ENCODE measurements at places on chromosomes 2 and 18.
A peak's percentile ranks its signal among the peaks of the same experiment; 100 is the strongest.

DNA sequence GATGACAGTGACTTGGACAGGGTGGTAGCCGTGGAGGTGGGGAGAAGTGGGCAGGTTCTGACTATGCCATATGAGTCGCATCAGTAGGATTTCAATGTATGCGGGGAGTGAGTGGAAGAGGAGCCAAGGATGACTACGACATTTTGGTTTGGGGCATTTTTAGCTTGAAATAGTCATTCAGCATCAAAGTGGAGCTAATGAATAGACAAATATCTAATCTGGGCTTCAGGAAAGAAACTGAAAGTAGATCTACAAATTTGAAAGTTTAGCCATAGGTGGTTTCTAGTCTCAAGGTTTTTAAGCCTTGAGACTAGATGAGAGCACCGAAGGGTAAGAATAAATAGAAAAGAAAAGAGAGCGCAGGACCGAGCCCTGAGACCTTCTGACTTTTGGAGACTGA lies 58.3 kb downstream of the FEZ2 start:
- DNase-seq: no peak

DNA sequence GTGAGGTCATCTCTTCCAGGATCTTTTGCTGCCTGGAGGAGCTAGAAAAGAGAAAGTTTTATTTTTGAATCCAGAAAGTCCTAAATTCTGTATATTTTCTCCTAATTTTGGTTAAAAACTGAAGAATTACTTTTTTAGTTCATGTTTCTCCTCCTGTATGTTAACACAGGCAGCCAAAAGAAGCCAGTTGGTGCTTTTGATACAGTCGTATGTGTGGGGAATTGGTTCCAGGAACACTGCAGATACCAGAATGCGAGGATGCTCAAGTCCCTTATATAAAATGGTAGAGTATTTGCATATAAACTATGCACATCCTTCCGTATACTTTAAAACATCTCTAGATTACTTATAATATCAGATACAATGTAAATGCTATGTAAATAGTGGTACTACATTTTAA lies 22.6 kb upstream of the ADAM23 start:
- DNase-seq: no peak

DNA sequence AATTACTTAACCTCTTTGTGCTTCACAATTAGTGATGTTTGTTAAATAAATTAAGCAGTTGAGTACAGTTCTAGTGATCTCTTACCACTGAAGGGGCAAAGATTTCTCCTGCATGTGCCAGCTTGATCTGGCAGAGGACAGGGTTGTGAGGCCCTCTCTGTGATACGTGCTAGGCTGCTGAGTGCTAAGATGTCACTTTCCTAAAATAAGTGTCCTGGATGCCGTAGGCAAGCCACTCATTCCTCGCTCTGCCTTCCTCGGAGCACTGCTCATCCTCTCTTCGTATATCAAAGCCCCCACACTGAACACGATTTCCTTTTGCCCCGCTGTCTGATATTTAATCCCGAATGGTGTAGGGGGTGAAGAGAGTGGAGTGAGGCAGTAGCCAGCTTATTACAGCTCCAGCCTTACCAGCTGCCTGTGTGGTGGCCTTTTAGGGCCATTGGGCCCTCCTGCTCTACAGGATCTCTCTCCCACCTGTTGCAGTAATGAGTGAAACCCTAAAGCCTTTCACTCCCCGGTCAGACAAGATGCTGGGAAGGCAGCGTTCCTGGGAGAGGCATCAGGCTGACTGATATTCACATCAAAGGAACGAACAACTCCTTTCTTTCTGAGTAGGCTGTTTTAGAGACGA lies 40.5 kb downstream of the PTPRM start:
- DNase-seq: no peak

GRCh38 chr2:70328921-70329561 lies 27.2 kb upstream of the FAM136A start:
- peak; percentile 87 for DNase-seq

GRCh38 chr2:109226128-109226527 lies 97.1 kb downstream of the SH3RF3 start:
- DNase-seq: no peak

DNA sequence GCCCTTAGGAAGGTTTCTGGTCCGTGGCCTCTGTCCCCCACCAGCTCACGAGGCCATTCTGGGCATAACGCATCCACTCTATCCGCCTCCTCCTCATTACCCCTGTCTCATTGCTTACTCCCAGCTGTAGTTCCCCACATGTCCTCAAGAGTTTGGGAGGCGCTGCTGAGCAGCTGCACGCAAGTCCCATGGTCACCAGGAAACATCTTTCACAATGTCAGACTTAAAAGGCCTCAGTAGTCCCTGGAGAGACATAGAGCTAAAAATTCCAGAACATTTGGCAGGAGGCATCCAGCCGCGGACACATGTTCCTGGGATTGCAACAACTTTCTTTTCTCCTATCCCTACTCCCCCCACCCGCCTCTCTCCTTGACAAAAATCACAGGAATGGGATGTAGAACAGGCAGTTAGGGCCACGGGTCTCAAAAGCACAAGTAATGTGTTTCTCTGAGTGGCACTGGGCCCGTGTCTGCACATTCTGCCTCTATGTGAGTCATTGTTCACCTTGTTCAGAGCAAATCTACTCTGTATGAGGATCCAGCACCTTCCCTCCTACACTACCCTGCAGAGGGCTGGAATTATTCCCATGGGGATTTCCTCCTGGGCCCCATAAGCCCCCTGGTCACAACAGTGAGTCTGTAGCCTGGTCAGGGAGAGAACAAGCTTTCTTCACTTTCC lies 8.1 kb downstream of the LBH start:
- peak; percentile 79 for DNase-seq

DNA sequence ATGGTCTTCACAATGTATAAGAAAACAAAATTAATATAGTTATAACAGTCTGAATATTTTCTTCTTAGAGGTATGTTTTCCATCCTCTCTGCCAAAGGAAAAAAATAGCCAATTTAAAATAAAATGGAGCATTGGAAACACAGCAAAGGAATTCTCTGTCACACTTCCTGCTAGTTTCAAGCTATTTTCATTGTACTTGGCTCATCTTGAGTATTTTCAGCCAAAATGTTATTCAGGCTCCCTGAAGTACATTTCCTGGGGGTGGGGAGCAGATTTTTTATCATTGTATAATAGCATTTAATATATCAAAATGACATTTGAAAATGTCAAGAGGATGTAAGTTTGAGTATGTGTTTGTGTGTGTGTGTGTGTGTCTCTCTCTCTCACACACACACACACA lies 463.6 kb upstream of the REG3G start:
- no peak for DNase-seq

- DNase-seq: no peak
Observed at GRCh38 chr18:59779979-59780378, 82.8 kb upstream of the CCBE1 start.

DNA sequence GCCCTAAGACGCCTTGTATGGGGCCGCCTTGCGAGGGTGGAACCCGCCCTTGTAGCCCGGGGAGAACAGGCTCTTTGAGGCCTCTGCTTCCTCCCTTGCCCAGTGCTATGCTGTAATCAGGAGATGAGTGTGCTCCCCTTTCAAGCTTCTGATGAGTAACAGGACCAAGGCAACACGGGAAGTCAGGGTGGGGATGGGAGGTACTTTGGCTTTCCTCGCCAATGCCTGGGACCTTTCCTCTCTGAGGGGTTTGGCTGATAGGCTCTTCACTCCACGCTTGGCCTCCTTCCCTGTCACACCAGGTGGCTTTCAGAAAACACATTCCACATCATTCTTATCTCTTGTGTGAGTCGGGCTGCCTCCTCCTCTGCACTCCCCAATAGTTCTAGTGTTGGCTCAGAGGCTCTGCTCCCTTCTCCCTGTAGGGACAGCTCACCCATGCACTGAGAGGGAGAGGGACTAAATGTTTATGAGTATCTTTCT lies 223.7 kb upstream of the TRIB2 start:
- no peak for DNase-seq

DNA sequence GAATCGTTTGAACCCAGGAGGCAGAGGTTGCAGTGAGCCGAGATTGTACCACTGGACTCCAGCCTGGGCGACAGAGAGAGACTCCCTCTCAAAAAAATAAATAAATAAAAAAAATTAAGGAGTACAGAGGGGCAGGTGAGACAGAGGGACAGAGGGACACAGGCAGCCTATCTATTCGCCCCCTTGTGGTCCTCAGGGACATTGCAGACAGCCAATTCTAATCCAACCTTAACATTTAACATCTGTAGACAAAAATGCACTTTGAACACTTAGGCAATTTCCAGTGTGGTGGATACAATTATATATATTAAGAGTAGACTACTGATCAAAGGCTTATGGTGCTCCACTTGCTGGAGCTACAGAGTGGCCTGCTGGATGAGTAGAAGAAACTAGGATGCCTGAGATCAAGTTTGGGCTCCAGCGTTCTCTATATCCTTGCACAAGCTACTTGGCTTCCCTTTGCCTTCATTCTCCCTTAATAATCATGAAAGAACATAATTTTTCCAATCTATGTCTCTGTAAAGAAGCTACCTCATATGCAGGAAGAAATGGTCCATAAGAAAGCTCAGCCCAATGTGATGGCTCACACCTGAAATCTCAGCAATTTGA lies 8.2 kb upstream of the SMARCAL1 start:
- DNase-seq: peak; percentile 36

DNA sequence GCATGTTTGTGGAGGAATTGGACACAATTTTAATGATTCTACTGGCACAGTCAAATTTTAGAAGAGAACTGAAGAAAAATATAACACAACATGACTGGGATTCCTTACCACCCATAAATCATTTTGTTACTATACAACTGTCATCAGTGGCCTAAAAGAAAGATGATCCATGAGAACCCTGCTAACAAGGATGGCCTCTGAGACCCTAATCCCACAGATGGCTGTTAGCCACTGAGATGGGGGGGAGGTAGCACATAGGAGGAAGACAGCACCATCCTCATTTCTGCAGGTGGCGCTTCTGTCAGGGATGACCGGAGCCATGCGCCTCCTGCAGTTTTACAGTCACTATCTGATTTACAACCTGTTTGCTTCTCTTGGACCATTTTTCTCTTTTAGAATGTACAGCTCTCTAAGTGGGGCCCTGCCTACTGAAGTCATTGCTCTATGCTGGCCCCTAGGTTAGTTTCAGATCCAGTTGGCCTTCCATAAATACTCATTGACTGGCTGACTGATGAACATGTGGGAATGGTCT lies 279.8 kb downstream of the NAPG start:
- DNase-seq: no peak

DNA sequence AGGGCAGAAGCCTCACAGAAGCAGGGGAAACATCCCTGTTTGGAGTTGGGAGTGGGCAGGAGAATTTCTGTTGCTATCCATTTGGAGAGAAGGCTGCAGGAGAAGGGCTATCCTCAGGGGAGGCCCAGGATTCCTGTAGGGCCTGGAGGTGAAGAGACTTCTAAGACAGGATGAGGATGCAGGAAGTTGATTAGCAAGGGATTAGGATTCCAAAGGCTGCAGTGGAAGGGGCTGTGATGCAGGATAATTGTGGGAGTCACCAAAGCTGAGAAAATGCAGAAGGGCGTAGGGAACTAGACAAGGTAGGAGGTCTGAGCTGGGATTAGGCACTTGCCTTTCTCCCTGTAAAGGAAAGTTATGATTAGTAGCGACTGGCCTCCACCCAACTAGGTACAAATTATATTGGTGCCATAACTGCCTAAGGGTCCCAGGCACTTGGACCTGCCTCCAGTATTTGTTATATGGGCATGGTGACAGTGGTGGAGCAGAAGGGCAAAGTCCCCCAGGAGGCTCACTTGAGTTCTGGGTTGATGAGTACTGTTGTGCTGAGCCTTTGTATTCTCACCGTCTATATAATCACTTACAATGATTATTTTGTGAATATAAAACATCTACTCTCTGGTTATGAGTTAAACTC lies 96.4 kb upstream of the MSTN start:
- peak; percentile 62 for DNase-seq

DNA sequence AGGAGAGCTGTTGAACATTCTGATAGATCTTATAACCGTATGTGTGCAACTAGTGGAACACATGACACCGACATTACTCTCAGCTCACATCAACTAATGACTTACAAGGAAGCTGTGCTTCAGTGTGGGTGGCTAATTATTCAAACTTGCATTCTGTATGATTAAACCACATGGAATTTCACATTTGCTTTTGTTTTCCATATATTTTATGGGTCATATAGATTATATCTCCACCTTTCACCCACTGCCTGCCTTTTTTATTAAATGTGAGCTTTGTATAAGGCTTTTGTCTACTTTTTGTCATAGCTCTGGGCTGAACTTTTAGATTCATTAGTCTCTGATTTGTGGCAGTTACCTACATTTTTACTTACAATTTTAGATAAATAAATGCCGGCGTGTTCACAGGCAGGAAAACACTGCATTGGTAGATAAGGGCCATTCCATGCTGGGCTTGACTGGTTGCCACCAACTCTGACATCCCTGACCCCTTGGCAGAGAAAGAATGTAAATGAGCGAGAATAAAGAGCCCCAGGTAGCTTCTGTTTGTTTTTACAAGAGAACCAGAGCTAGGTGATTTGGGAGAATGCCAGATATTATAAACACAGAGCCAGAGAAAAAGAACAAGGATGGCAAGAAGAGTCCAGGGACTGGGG lies 35.7 kb downstream of the LYPD6 start:
- no peak for DNase-seq

GRCh38 chr2:40859617-40860016 lies 407.7 kb upstream of the SLC8A1 start:
- DNase-seq: no peak

DNA sequence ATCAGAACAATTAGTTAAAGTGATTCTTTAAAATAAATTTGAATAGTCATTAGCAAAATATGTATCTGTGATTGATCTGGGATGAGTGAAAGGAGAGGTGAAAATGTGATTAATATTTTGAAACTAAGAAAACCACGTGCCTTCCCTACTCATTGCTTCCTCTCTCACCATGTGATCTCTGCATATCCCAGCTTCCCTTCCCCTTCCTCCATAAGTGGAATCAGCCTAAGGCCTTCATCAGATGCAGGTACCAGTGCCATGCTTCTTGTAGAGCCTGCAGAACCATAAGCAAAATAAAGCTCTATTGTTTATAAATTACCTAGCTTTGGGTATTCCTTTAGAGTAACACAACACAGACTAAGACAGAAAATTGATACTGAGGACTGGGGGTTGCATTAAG lies 11.2 kb upstream of the STAT1 start:
- DNase-seq: no peak

GRCh38 chr2:200345975-200346374 lies 39.5 kb downstream of the SPATS2L start:
- DNase-seq: no peak

GRCh38 chr2:15662026-15662425 lies 70.4 kb downstream of the DDX1 start:
- DNase-seq: no peak
